ENCODE measurements at places on chromosomes 13 and 19.

GRCh38 chr13:94346261-94347019 is 133.0 kb downstream of the DCT start:
- DNase-seq: no peak

GRCh38 chr13:35468195-35468594 is 8.3 kb downstream of the MAB21L1 start:
- DNase-seq: no peak

DNA sequence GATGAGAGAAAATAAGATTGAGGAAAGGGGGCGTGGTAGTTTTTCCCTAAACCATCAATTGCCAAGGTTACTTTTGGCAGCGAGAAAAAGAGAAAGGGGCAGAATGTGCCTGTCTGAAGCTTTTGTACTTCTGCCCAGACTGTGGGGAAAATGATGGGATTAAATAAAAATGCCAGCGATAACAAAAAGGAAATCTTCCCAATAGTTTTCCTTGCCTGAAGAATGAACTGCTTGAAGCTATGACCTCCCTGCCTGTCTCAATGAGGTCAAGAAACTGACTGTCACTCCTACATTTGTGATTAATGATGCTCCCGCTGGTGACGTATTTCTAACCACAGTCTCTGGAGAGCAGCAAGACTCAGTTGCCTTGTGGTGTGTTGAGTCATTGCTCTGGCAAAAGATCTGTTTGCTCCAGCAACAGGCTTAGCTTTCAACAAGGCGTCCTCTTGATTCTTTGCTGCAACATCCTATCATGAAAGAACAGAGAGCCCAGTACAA is 1051.5 kb downstream of the DIAPH3 start:
- no peak for DNase-seq

- no peak for DNase-seq
These were observed 823.0 kb upstream of the GPC6 start for GRCh38 chr13:92403606-92404005.

DNA sequence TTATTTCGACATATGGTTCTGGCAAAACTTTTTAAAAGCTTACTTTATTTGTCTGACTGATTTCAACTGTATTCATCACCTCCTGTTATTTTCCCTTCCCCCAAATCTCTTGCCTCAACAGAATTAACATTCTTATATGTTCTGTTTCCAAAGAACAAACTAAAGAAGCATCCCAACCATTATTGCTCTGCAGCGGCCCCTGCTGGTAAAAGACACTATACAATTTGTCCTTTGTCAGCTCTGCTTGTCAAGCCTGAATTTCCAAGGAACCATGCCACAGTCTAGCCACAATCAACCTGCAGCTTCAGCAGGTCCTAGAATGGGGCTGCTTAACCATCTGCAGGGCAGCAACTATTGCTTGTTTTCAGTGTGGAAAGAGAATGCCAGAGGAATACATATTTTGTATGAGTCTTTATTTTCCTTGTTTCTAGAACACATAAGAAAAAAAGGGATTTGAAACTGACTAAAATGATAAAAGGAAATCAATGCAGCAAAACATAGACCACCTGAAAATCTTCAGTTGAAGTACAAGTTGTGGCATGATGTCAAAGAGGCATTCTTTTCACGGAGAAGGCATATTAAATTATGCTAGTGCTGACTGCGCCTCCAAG is 845.3 kb downstream of the DIAPH3 start:
- DNase-seq: no peak

DNA sequence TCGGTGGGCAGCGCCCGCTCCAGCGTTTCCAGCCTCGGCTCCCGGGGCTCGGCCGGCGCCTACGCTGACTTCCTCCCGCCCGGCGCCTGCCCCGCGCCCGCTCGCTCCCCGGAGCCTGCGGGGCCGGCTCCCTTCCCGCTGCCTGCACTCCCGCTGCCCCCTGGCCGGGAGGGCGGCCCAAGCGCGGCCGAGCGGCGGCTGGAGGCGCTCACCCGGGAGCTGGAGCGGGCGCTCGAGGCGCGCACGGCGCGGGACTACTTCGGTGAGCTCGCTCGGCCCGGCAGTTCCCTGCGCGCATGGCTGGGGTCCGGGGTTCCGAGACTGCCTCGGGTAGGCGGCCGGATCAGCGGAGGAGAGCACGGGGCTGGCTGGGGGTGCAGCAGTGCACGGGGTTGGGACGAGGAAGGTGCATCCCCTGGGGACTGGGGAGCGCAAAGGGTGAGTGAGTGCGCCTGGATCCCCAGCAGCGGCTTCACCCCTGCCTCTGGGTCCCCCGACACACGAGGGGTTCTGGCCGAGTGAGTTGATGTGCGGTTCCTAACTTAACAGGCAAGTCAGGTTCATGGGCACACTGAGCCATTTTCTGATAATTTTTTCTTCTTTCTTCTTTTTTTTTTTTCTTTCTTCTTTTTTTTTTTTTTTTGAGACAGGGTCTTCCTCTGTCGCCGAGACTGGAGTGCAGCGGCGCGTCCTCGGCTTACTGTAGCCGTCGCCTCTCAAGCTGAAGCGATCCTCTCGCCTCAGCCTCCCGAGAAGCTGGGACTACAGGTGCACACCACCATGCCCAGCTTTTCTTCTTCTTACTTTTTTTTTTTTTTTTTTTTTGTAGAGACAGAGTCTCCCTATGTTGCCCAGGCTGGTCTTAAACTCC is 1.1 kb downstream of the WTIP start:
- DNase-seq: no peak

- DNase-seq: no peak
These were observed at the start of gene LINGO3 for GRCh38 chr19:2308114-2308556. Gene LINGO3 (minus strand): TSS chr19:2308154. CDS start chr19:2291776, 16,378 bp downstream.

DNA sequence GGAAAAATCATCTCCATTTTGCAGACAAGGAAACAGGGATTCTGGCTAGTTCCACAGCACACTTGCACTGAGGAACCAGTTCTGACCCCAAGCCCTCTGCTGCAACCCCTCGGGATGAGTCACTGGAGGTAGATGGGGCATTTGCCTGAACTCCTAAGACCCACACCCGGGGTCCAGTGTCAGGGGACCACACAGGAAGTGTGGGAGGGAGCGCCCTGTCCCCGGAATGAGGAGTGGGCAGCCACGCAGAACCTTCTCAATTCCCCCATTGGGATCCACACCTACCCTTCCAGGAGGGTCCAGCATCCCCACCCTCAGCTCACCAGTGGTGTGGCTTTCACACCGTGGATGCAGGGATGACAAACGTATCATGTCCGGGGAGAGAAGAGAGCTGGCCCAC is 62.7 kb downstream of the TSHZ3 start:
- DNase-seq: no peak

DNA sequence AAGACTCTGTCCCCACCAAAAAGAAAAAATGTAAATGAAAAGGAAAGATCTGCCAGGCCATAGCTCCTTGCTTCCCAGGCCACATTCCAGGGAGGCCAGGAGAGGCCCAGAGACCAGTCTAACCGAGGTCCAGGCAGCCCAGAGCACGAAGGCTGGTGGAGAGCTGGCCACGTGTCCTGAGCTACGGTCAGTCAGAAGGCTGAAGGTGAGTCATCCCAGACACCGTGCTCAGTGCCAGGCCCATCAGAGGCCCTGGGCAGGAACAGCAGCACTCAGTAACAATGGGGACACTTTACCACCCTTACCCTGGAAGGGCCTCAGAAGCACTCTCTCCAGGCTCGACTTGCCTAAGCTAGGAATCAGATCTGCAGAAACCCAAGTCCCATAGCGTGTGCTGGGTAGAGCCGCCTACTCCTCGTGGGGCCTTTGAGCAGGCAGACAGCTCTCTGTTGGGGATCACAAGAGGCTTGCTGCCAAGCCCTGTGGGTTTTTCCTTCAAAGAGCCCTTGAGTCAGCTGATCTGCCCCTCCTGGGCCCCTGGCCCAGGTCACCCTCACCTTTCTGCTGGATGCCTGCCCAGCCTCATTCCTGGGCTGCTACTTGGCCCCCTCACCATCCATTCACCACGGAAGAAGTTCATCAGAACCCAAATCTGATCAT is 11.6 kb upstream of the DNMT1 start:
- DNase-seq: no peak

GRCh38 chr19:46786236-46787039 is 2.0 kb downstream of the SLC1A5 start:
- DNase-seq: peak; percentile 66

GRCh38 chr13:66345971-66346370 is 884.2 kb downstream of the PCDH9 start:
- DNase-seq: no peak

- no peak for DNase-seq
These were observed 8.7 kb upstream of the KLF2 start for GRCh38 chr19:16315825-16316505.

DNA sequence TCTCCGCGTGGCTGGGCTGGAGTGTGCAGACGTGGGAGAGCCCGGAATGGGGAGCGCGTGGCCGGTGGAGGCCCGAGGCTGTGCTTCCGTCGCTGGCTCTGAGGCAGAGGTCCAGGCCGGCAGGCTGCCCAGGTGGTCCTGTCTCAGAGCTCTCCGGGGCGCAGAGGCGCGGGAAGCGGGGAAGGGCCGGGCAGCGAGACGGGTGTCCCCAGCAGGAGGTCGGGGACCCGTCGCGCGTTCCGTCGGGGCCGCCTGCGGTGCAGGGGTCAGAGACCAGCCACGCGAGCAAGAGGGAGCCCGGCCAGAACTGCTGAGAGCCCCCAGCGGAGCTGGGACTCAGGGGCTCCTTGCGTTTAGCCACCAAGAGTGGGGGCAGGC is 1.3 kb upstream of the C1QTNF9 start:
- DNase-seq: no peak

GRCh38 chr19:51668216-51668615 is 21.6 kb upstream of the SIGLEC14 start:
- DNase-seq: no peak

DNA sequence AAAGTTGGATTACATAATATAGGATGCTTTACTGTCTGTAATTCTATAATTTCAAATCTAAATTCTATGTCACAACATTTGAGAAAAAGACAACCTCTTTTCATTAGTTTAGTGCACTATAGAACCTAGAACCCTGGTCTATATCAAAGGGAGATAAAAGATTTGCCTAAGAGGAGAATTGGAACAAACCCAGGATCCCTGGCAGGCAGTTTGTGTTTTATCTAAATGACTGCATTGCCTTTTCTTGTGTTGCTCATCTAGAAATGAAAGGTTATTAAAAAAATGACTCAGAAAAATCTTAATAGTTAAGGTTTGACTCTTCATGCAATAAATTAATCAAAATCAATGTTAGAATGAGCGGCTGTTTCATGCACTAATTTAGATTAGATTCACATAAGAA is 96.7 kb downstream of the PCDH9 start:
- no peak for DNase-seq

GRCh38 chr13:75092143-75092542 is 389.8 kb downstream of the TBC1D4 start:
- DNase-seq: no peak

DNA sequence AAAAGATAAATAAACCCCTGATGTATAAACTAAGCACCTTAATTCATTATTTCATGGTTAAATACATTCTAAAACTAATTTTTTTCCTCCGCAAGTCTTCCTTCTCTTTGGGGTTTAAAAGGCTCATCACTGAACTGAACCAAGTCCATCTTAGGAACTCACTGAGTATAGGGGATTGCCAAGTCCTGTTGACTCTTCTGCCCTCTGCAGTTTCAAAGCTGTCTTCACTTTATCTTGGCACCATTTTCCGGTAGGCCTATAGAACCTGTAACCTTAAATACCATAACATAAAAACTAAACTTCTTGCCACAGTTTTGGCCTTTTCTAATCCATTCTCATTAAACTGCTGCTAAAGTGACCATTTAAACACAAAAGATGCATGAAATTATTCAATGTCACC is 66.5 kb upstream of the USPL1 start:
- DNase-seq: no peak

- DNase-seq: no peak
These were observed 60.0 kb upstream of the SERP2 start for GRCh38 chr13:44313674-44314073.

DNA sequence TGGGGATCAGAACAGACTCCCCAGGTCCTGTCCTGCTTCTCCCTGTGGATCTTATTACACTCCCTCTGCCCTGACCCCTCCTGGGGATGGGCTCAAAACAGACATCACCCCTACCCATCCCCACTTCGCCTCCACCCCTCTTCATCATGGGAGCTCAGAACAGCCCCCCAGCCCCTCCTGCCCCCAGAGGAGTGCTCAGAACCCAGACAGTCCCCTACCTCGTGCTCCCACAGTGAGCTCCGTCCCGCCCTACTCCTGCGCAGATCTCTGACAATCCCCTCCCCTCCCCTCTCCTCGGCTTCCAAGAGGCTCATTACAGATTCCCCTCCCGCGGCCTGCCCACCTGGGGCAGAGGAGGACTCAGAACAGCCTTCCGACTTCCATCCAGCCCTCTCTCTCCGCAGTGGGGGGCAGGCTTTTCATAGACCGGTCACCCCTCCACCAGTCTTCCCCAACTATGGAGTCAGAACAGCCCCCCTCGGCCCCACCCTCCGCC is 6.1 kb downstream of the NXNL1 start:
- DNase-seq: no peak

DNA sequence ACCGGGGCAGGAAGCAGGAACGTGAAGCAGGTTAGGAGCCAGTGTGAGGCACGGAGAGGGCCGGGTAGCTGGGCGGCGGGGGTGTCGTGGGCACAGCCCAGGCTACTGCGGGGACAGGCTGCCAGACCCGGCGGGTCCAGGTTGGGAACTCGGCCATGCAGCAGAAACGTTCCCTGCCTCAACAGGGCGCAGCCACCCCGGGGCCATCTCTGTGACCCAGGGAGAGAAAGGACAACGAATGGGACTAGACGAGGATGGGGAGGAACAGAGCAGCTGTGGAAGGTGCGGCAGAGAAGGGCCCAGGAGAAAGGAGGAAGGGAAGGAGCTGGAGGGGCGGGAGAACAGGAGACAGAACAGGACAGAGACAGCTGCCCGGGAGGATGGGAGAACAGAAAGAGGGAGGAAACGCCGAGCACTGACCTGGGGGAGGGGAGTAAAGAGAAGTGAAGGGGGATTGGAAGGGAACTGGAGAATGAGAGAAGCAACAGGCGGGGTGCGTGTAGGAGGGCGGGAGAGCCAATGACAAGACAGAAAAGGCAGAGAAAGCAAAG is 12.9 kb upstream of the GARIN5A start:
- DNase-seq: no peak

GRCh38 chr19:47158367-47158791 is 27.7 kb downstream of the SAE1 start:
- DNase-seq: no peak

GRCh38 chr19:2229103-2230032 is 6.8 kb downstream of the PLEKHJ1 start:
- no peak for DNase-seq

DNA sequence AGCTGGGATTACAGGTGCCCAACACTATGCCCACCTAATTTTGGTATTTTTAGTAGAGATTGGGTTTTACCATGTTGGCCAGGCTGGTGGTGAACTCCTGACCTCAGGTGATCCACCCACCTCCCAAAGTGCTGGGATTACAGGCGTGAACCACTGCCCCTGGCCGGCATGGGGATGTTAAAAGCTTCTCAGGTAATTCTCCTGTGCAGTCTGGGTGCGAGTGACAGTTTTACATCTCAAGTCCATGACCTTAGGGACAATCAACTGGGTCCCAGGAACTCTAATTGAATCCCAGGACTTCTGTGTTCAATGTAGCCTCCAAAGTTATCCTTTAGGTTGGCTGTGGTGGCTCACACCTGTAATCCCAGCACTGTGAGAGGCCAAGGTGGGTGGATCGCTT is 100.1 kb upstream of the TSHZ3 start:
- no peak for DNase-seq

GRCh38 chr19:46746281-46747057 is at the start of gene STRN4:
Gene STRN4 (minus strand): TSS chr19:46746450. CDS start chr19:46746430, 20 bp downstream.
- DNase-seq: peak; percentile 51

All from activated B cell treated with CpG ODN at 0.5 μM for 24 hours (primary cell).